ENCODE measurements at places on chromosomes 16 and 17. TPM values are rescaled to one million over a fixed set of nuclear protein-coding genes. Genes with fewer than 3 reads are reported as not detected.

ERI2 gene
- total RNA-seq, result 24.9 TPM

DNA sequence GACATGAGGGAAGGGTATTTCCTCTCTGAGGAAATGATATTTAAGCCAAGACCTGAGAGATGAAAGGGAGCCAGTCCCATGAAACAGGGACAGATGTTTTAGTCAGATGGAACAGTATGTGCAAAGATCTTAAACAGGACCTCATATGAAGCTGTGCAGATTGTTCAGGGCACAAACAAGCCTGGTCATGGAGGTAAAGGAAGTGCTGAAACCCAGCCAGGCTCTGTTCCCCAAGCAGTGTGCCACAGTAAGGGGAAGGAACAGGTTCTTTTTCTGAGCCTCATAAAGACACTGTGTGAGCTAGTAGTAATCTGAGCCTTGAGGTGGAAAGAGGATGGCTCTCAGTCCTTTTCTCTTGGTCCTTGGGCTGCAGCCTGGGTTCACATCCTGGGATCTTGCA is 159.9 kb downstream of the ANKFN1 start:
- DNase-seq, result no peak

SMIM5 gene
- total RNA-seq, result 15.4 TPM

LRRC75A gene
- total RNA-seq, result 75.3 TPM

GRCh38 chr17:61907361-61907760 is 20.4 kb downstream of the INTS2 start:
- DNase-seq, result no peak

- DNase-seq, result no peak
Measured at GRCh38 chr17:48100160-48100559, 1.1 kb downstream of the CBX1 start.

CD300LB gene
- total RNA-seq, result 0.25 TPM

DNA sequence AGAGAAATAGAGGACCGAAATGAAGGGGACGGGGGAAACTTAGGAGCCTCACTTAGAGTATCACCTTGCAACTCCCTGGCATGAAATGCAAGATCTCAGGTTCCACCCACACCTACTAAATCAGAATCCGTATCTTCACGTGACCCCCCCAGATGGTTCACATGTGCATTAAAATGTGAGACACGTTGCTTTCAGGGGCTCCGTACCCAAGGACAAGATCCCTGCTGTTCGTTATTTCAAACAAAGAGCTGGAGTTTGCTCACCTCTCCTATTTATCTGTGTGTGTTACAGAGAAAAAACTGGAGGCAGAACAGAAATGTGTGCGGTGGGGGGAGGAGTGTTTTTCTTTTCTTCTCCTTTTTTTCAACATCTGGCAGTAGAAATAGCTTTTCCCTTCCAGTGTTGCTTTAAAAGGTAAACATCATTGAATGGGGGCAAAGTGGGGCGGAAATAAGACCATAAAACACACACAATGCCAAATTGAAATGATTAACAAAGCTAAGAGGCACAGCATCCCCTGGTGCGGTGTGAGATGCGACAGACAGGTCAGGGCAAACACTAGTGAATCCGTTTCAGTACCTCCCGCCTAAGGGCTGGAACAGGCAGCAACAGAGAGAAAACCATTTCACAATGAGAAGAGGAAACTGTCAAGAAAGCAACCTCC is 145.4 kb downstream of the SOX9 start:
- DNase-seq, result no peak

KRT14 gene
- total RNA-seq, result 0.25 TPM

- DNase-seq, result peak; percentile 6
Measured at GRCh38 chr16:79164388-79164995, 436.0 kb downstream of the MAF start.

RGS11 gene
- total RNA-seq, result 7.6 TPM

- no peak for DNase-seq
Measured at GRCh38 chr16:58847902-58848661, 114.0 kb upstream of the GOT2 start.

GRCh38 chr17:65457183-65457582 is 104.3 kb downstream of the AXIN2 start:
- peak; percentile 16 for DNase-seq

GRCh38 chr16:49743203-49743464 is 112.8 kb downstream of the ZNF423 start:
- DNase-seq, result no peak

DNA sequence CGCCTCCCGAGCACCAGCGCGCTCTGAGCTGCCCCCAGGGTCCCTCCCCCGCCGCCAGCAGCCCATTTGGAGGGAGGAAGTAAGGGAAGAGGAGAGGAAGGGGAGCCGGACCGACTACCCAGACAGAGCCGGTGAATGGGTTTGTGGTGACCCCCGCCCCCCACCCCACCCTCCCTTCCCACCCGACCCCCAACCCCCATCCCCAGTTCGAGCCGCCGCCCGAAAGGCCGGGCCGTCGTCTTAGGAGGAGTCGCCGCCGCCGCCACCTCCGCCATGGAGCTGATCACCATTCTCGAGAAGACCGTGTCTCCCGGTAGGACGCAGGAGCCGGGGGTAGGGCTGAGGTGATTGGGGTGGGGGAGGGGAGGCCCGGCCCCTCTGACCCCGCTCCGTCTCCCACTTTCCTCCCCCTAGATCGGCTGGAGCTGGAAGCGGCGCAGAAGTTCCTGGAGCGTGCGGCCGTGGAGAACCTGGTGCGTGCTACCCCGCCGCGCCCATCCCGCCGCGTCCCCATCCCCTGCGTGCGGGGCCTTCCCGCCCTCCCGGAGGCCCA is 329 bp downstream of the KPNB1 start:
- no peak for DNase-seq

DNA sequence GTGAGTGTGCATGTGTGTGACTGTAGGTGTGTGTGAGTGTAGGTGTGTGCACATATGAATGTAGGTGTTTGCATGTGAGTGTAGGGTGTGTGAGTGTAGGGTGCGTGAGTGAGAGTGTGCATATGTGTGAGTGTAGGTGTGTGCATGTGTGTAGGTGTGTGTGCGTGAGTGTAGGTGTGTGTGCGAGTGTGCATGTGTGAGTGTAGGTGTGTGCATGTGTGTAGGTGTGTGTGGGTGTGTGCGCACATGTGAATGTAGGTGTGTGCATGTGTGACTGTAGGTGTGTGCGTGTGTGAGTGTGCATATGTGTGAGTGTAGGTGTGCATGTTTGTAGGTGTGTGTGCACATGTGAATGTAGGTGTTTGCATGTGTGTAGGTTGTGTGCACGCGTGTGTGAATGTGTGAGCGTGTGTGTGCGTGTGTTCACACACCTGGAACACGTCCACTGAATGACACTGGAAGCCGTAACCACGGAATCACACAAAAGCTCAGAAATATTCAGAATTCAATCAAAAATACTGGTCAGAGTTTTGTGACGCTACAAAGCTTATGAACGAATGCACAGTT is 30.6 kb downstream of the MRM3 start:
- DNase-seq, result no peak

GRCh38 chr16:12059216-12059769 is 82.8 kb downstream of the SNX29 start:
- DNase-seq, result no peak

KRT24 gene
- total RNA-seq, result 1.3 TPM

GRCh38 chr16:5925850-5926249 is 828.3 kb upstream of the EEF2KMT start:
- no peak for DNase-seq

- DNase-seq, result peak; percentile 85
Measured at GRCh38 chr16:70749006-70749678, 51.8 kb downstream of the VAC14 start.

DNA sequence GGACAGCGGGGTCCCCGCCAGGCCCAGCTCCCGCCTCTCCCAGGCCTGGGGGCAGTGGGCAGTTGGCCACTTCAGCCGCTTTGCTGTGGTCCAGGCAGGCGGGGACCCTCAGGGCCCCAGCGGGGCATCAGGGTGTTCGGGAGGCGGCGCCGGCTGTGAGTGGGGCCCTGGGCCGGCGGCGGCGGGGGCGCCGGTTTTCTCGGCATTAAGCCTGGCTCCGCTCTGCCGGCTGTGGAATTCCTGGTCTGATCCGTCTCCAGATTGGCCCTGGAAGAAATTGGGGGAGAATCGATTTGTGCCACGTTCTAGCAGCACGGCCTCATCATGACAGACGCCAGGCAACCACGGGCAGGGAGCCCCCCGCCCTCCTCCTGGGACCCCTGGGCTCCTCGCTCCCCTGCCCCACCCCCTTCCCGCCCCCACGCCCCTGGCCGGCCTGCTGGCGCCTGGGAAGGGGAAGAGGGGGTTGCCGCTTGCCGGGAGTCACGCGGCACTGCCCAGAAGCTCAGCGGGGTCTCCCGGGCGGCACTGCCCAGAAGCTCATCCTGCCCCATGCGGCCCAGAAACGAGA is 28.6 kb upstream of the SSTR5 start:
- no peak for DNase-seq

GRCh38 chr17:67682196-67682595 is 35.5 kb upstream of the NOL11 start:
- DNase-seq, result no peak

UNC119 gene
- 26.7 TPM for total RNA-seq

ITGB3 gene
- 11.9 TPM for total RNA-seq
